ENCODE measurements at places on chromosomes 3 and 15.

GRCh38 chr3:56536735-56537134, 20.2 kb upstream of the CCDC66 start:
- DNase-seq = no peak

- DNase-seq = no peak
Measured at GRCh38 chr15:62578546-62578945, 413.5 kb upstream of the C2CD4B start.

DNA sequence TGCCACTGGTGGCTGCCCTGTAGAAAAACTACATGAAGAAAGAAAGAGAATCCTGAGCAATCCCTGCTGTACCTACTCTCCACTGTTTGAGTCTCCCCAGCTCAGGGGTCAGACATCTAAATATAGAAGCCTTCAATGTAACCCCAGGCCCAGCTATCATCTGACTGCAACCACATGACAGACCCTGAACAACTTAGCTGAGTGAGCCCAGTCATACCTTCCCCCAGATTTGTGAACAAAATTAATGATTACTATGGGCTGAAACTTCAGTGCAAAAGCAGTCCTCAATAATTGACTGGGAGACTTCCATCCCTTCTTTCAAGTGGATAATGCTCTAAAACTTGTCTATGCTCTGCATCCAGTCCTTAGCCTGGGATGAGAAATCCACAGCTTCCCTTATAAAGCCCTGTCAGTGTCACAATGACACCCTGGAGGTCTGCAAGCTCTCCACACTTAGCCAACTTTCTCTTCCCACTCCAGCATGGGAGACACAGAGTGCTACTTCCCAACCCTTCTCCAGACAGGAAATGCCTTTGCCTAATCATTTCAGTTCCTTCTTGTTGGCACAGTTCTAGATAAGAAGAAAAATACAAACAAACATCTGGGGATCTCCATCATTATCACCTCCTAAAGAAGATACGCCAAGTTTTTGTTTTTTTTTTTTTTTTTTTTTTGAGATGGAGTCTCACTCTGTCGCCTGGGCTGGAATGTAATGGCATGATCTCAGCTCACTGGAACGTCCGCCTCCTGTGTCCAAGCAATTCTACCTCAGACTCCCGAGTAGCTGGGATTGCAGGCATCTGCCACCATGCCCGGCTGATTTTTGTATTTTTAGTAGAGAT, 198.5 kb upstream of the GADL1 start:
- DNase-seq = no peak

GRCh38 chr15:22980189-22981050, at the start of gene CYFIP1:
Gene CYFIP1, minus strand, starts transcription at chr15:22980368. Its CDS starts 33,083 bp downstream, at chr15:22947285.
- DNase-seq = no peak

- no peak for DNase-seq
Measured at GRCh38 chr3:124429129-124429815, 301.0 kb upstream of the UMPS start.

DNA sequence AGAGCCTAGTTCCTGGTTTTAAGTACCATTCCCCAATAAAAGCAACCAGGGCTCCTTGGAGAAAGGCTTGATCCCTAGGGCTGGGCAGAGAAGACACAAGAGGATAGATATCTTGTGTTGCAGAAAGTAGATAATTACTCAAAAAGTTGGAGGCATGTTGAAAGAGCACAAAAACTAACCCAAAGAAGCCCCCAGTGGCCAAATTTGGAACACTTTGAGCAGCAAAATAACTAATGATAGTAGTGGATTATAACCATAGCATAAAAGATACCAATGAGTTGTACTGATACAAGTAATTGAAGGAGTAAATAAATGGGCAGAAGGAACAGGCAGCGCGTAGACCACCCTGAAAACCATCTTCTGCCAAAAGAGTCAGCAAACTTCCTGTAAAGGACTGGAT, 12.0 kb downstream of the EXOSC7 start:
- DNase-seq = no peak

DNA sequence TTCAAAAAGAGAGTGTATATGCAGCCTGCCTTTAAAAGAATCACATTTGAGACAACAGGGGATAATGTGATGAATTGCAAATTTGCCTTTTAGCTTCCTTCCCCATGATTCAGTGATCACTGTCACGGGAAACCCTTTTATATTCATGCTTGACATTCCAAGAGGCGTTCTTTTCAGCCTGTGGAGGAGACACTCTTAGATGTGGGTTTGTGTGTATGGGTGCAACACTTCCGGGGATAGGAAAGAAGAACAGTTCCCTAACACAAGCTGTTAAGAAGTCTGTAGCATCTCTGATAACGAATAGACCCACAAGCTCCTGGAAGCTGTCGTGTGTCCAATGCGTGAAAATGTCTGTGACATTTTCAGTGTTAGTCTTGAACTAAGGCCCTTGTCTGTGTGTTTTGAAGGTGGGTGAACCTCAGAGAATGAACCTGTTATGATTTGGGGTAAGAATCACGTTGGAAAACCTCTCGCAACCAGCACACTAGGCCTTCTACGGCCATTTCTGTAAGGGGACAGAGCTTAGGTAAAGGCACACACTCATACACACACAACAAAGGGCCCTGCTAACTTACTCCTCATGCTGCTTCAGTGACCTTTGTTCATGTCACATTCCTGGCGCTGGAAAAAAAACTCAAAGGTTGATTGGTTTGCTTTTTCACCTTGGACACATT, 229.2 kb upstream of the ST8SIA2 start:
- DNase-seq = no peak

All from esophagus squamous epithelium (tissue), 5 donors.